ENCODE measurements at places on chromosomes 12 and 14. TPM values are rescaled to one million over a fixed set of nuclear protein-coding genes. Genes with fewer than 3 reads are reported as not detected.

DNA sequence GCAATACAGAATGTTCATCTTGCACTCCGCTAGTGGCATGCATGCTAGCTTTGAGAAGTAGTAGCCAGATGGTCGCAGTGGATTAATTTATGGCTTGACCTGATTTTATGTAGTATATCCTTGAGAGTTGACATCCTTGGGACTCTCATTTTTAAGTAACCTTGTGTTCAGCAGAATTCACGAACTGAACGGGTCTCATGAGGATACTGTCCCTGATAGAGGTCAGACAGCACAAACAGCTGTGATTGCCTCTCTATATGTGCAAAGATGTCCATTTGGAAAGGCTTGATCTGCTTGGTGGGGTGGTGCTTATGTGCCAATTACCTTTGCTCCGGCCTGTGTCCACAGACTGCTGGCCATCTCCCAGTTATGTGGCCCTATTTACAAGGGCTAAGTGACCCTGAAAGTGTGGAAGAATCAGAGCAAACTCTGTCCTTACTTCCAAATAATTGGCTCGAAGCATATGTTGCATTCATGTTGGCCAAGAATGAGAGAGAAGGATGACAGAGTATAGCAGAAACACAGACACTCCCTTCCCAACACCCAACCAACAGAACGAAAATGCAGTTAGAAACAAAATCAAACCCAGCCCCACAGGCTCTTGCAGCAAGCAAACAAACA, 167.1 kb downstream of the CRADD start:
- no peak for DNase-seq

DNA sequence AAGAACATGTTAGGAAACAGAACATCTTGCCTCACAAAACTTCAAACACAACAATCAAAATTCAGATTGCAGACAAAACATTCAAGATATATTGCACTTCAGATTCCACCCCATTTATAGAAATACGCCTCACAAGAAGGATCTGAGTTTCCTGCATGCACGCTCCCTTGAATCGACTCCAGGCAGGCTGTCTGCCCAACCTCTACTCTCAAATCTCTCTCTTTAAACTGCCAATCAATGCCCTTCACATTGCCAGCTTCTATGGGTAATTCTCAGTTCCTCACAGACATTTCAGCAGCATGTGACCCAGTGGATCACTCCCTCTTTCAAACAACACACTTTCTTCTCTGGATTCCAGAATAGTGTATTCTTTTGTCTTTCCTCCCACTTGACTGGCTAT, 184.1 kb downstream of the PRKD1 start:
- DNase-seq: no peak

DNA sequence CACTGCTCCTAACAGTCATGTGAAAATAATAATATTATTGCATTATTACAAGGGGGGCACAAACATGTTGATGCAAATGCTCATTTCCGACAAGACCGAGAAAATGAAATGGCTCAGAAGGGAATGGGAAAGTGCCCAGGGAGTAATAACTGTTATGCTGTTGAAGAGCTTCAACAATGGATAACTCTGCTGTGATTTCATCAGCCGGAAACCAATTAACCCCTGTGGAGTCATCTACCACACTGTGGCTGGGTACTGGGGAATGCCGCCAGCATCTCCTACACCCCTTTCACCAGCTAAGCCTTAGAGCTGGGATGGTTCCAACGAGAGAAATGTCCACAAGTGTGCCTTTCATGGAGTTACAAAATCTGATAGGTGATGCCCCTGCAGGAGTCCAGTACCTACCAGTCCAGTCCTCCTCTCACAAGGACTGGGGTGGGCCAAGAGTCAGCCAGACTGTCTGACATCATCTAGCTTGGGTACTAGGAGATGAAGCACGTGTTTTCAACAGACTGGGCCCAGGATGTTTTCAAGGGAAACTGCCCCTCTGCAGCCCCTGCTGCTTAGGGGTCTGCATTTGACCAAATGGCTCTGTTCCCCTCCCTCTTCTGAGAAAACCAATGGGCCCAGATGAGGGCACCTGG, 509.3 kb upstream of the CCDC196 start:
- no peak for DNase-seq

GRCh38 chr12:16573398-16574077, 32.4 kb downstream of the LMO3 start:
- DNase-seq: peak; percentile 49

- no peak for DNase-seq
Measured at GRCh38 chr12:81668475-81668874, 90.7 kb downstream of the PPFIA2 start.

- no peak for DNase-seq
Measured at GRCh38 chr12:104299842-104300481, 3.6 kb upstream of the EID3 start.

- DNase-seq: no peak
Measured at GRCh38 chr12:26803552-26803951, 29.4 kb downstream of the ITPR2 start.

DNA sequence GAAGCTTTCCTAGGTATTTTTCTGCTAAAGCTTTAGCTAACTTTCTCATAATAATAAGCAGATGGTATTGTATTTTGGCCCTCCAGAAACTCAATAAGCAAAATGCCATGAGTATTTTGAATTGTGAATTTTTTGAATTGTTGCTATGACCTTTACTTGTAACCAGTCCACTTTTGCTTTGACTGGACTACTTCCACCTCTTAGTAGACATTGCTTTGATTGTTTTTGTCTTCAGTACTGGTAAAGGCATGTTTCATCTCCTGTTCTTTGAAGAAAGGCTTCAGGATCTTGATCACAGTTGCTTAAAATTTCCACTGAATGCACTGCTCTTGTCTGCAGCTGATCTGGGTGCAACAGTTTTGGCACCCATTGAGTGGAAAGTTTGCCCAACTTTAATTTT, 102.3 kb downstream of the TRMT5 start:
- DNase-seq: no peak

- no peak for DNase-seq
Measured at GRCh38 chr12:55467836-55468235, 2.1 kb downstream of the OR6C70 start.

DNA sequence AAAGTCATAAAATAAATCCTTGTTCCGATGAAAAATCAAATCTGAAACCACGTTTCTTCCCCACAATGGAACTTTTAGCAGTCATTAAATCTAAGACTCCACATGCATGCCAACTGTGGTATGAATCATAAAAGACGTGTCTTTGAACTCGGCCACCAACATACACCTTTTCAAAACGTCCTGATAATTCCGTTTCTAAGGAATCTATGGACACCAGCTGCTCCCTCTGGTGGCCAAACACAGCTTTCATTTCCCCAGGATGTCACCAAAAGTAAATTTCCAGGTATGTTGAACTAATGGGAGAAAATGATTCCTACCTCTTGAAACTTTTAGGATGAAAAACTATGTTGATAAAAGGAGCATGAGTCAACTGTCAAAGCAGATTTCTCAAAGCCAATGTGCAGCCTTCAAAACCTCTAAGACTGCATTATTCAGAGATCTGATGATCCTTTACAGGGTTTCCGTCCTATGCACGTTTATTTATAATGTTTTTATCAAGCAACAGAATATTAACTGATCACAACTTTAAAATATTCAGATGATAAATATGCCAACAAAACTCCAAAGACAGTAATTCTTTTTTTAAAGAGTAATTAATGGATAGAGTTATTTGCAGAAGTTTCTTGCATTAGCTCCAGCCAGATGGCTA, 96.2 kb downstream of the CIT start:
- DNase-seq: no peak

DNA sequence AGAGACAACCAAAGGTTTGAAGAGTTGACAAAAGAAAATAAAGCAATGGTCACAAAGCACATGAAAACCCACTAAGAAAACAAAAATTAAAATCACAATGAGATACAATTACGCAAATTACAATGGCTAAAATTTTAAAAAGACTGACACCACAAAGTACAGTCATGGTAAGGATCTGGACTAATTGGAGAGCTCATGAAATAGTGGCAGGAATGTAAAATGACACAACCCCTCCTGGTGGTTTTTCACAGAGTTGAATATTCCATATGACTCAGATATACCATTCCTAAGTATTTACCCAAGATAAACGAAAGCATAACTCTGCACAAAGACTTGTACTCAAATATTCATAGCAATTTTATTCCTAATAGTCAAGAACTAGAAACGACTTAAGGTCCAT, 65.9 kb downstream of the NOVA1 start:
- no peak for DNase-seq

DNA sequence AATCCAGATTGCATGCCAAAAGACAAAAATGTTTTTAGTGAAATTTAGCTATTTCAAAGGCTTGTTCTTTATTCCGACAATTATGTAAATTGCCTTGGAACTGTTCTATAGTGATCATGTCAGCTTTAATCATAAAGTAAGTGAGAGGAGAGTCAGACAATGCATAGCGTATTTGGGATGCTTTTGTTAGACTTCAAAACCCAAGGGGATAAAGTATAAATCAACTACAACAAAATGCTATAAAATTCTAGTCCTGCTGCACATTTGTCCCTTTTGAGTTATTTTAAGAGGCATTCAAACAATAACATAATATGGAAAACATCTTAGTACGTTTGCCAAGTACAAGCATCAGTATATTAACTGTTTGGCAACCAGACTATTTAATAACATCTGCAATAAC, 11.3 kb downstream of the RTRAF start:
- DNase-seq: no peak

GRCh38 chr12:5773550-5773949, 171.5 kb downstream of the ANO2 start:
- no peak for DNase-seq

DNA sequence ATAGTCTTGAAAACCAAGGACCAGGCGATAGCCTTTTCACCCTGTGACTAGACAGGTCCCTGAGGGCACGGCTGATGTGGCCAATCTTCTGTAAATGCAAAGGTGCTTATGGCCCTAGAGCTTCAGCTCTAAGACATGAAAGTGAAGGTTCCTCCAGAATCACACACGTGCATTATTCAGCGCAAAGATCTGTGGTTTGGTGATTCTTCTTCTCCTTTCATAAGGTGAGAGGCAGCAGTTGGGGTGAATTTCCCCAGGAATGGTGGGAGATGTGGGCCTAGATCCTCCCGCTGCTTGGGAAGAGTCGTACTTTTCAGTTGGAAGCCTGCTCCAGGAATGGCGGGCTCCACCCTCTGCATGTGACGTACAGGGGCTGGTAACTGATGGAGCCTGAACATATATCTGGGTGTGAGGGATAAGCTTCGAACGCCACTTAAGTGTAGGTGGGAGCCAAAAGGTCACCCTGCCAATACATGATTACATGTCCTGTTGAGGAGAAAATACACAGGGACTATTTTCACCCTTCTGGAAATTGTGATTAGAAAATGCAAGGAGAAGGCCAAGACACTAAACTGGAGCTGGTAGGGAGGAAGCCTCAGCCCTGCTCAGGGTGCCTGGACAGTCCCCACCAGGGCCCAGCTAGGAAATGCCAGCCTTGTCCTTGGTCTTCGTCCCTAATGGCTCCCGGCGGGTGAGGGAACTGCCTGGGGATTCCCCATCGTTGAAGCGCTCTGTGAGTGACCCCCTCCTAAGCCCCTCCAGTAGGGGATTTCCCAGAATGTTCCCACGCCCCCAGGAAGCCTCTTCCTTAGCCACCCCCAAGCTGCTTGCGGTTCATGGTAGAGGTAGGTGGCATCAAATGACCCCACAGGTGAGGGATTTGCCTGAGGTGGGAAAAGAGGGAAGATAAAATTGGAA, 17.6 kb downstream of the BATF start:
- no peak for DNase-seq

DNA sequence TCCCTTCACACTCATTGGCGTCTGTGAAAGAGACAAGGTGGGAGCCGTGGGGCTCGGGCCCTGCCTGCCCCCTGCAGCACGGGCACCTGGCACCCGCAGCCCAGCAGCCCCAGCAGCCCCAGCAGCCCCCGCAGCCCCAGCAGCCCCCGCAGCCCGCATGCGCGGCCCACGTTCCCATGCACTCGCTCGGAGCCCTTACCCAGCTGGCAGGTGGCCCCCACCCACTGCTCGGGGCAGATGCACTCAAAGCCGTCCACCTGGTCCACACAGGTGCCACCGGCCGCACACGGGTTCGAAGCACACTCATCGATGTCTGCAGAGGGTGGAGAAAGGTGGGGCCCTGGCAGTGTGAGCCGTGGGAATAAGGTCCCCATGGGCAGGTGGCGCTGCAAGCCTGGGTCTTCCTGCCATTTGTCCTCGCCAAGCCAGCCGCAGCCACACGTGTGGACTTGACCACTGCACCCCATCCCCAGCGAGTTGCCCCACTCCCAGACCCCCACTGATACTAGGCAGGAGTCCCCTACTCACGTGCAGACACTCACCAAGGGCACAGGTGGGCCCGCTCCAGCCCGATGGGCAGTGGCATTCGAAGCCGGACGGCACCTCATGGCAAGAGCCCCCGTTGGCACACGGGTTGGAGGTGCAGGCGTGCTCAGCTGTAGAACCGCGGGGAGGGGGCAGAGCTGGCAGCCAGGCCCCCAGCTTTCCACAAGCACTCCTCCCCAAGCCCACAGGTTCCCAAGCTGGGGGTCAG, 17.3 kb downstream of the JAG2 start:
- peak; percentile 35 for DNase-seq

DNA sequence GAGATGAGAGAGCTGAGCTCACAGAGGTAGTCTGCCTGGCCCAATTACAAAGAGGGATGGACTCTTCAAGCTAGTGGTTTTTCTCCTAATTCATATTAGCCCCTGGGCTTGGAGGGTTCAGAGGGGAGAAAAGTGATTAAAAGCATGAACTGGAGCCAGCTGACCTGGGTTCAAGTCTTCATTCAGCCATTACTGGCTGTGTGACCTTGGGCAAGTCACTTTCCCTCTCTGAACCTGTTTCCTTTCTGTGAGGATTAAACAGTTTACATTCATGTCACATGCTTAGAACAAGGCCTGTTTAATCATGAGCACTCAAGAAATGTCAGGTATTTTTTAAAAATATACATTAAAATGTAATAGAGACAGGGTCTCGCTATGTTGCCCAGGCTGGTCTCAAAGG, 7.2 kb upstream of the POP5 start:
- no peak for DNase-seq

GRCh38 chr14:21768116-21768874, 94.7 kb upstream of the OR4E1 start:
- DNase-seq: no peak

GRCh38 chr14:61537563-61538463, 157.5 kb upstream of the HIF1A start:
- no peak for DNase-seq

- peak; percentile 68 for DNase-seq
Measured at GRCh38 chr14:106044949-106045596, 518.7 kb downstream of the TMEM121 start.

- no peak for DNase-seq
Measured at GRCh38 chr12:91384806-91385205, 202.2 kb upstream of the DCN start.

The SLC4A8 gene
- 0.89 TPM for total RNA-seq

The CACNA1C gene
- 151 TPM for total RNA-seq

The ASCL1 gene
- total RNA-seq: not detected

The SLC38A4 gene
- 2.3 TPM for total RNA-seq

The DDX24 gene
- 181 TPM for total RNA-seq

The FERMT2 gene
- total RNA-seq: 116 TPM

The PZP gene
- 1.3 TPM for total RNA-seq

The TESPA1 gene
- 0.59 TPM for total RNA-seq

The TMX1 gene
- 6.8 TPM for total RNA-seq

The CLEC4C gene
- not detected for total RNA-seq

The IL22 gene
- not detected for total RNA-seq

The PPP1R36 gene
- total RNA-seq: 0.19 TPM

The TMEM116 gene
- 42.4 TPM for total RNA-seq

Measured in Right ventricle myocardium superior (tissue), 1 donor.